Erythroblast (primary cell): ENCODE measurements at places on chromosomes 7 and 10.

DNA sequence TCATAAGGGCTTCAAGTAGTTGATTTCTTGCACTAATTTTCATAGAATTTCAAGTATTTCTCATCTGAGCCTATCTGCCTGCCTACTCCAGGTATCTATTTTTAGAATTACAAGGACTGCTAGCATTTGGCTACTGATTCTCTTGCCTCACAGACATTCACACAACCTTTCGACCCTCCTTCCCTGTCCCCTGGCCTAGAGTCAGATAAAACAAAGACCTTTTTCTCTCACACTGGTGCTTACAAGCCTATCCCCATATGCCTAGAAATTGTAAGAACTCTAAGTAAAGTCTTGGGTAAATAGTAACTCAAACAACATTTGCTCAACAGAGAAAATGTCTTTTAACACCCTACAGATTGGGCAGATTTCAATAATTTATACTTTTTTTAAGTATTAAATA is 6.3 kb downstream of the GPAM start:
- DNase-seq: no peak

GRCh38 chr7:56030340-56030739 is 20.9 kb downstream of the PSPH start:
- DNase-seq: no peak

DNA sequence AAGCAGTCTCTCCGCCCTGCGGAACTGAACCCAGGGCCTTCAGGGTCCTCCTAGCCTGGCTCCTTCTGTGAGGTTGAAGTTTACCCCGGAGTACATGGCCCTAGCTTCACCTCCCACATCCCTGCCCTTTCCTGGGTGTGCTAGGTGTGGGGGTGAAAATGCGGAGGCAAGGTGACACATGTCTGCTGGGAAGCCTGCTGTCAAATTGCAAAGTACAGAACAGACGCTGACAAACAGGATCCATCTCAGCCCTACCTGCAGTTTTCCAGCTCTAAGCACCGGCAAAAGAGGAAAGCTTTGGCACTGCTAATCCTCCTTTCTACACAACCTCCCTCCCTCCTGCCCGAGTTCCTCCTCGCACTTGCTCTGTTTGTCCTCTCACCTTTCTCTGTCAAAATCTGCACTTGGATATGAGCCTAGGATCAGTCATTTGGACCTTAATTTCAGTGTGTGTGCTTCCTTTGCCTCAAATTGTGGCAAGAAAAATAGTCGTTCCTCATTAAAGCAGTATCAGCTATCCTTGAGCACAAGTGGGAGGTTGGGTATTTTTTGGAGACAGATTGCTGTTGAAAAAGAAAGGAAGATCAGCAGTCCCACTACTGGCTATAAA is 14.4 kb upstream of the GPR15LG start:
- no peak for DNase-seq

DNA sequence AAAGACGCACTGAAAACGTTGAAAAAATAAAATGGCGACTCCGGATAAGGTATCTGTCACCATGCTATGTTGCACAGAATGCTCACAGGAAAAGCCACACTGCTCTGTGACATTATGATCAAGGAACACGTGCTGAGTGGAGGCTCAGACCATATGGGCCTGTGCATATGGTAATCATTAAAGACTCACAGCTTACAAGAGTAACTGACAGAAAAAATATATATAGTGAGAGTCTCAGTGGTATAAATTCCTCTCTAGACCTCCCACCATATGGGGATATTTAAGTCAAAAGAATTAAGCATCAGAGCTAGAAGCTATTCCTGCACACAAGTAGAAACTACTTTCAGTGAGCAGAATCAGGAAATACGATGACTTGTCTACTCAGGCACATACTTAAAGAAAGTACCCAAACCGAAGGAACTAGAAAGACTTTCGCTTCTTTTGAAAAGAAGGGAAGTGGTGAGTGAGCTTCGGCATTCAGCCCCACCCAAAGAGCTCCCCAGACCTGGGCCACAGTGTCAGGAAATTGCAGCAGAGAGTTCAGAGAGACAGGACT is 65.1 kb upstream of the MPP7 start:
- no peak for DNase-seq

DNA sequence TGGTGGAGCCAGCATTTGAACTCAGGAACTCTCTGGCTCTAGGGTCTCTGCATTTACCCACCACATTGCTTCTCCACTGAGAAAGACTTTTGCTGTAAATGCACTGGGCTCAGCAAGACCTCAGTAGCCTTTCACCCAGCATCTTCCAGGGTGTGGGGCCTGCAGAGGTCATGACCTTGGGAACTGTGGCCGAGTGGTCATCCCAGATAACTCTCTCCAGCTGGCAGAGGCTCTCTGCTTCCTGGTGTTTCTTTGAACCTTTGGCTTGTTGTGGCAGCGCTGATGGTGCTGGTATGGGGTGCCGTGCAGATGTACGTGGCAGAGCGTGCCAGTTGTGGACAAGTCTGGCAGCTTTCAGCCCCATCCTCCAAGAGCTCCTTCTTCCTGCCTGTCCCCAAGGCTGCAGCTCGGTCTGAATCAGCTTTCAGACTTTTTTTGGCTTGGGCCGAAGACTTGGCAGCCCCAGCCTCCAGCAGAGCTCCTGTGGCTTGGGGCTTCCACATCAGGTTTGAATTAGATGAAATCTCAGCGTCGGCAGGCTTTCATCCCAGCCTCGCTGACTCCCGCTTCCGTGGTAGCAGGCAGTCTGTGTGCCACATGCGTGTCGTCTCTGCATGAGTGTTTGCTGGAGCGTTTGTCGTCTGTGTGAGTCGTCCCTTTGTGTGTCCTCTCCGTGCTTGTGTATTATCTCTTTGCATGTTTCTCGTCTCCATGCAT is 21.5 kb downstream of the ADAMTS14 start:
- no peak for DNase-seq

- DNase-seq: no peak
Measured at GRCh38 chr7:44224974-44225565, 24.3 kb downstream of the YKT6 start.

GRCh38 chr10:24006741-24007140 is 202.2 kb upstream of the KIAA1217 start:
- DNase-seq: no peak

GRCh38 chr7:80257756-80258155 is 123.1 kb downstream of the GNAI1 start:
- no peak for DNase-seq
